ENCODE measurements at places on chromosomes 5 and 9.

GRCh38 chr5:55694152-55694830 is 17.8 kb downstream of the SLC38A9 start:
- DNase-seq: no peak

- no peak for DNase-seq
These were observed 127.9 kb upstream of the PTGER4 start for GRCh38 chr5:40551496-40552491.

DNA sequence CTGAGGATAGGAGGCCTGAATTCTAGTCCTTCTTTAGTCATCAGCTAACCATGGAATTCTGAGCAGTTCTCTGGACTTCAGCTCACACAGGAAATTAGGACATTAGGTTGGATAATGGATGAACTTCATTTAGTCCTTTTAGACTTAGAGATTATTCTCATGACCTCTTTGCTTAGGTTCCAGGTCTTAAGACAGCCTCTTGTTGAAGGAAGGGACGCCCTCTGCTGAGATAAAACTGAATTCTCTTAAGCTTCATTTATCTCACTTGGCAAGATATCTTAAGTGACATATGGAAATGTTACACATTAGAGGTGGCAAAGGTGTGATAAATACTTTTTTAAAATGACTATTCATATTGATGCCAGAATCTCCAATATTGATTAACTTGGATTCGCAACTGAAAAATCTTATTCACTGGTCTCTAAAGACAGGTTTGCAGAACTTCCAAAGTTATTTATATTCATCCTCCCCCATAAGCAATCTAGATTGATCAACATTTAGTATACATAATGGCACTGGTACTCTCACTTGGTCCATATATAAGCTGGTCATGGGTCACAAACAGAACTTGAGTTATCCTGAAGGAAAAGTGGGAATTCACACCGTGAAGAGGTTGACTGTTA is 16.9 kb upstream of the ZNF366 start:
- no peak for DNase-seq

DNA sequence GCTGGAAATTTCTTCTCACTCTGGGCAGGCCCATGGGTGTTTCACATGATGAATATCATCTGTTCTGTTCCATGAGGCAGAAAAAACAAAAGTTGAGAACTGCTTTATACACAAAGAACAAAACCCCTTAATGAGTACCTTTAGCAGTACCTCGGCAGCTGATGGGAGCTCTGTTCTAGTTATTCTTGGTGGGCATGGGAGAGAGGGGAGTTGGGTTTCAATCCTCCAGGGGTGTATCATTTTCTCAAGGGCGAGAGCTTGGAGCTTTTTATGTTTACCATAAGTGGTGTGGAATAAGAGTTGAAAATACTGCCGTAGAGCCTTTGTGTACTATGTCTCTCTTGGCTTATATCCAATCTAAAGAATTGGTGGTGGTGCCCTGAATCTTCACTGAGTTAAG is 103.3 kb upstream of the ZNF608 start:
- no peak for DNase-seq

GRCh38 chr5:36161361-36161760 is 9.4 kb downstream of the SKP2 start:
- DNase-seq: no peak

- DNase-seq: no peak
These were observed 505 bp downstream of the RPS14 start for GRCh38 chr5:150448952-150449516.
